Activated effector memory CD4-positive, alpha-beta T cell treated with Interleukin-2 at 50 U/mL for 16 hours (primary cell): ENCODE measurements at places on chromosomes 12 and 14.

DNA sequence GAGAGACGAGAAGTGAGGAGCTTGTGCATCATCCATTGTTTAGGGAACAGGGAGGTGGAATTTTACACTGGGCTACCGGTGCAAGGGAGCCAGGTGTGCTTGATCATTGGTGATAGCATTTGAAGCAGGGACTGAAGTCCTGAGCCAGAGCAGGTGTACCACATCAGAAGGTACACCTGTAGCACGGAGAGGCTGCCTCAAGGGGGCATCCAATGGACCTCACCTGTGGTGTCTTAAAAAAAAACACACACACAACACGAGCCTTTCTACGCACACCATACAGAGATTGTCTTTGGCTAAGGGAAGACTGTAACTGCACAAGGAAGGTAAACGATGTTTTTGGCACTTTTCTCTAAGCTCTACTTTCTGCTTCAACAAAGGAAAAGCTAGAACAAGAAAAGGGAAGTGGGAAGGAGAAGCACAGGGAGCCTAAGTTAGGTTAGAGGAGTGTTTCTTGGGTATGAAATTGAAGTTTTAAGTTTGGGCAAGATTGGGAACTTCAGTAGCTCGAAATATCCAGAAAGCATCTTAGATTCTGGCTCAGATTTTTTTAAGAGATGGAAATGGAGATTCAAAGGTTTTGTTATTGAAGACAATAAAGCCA is 334.3 kb upstream of the FBXO33 start:
- no peak for DNase-seq

DNA sequence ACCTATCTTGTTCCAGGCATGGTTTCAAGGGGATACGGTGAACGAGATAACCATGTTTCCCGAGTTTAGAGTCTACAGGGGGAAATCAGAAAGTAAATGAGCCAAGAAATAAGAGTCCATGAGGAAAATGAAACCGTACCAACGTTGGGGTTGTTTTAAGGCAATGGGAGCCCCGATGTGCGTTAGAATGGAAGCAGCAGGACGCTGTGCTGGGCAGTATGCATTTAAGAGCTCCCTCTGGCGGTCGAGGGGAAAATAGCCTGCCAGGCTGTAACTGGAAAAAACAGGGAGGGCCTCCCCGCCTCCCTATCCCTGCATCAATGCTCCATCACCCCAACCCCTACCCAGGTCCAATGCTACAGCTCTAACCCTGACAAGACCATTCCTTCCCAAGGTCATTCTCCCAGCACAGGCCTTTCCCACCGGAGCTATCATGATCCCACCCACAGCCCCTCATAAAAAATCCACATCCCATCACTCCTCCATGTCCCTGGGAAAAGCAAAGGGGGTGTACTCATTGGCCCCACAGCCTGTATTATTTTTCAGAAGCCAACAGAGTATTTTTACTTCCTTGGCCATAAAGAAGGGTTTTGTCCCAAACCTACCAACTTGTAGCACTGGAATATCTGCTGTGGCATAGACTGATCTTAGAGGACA is 226.3 kb upstream of the NOS1 start:
- no peak for DNase-seq

DNA sequence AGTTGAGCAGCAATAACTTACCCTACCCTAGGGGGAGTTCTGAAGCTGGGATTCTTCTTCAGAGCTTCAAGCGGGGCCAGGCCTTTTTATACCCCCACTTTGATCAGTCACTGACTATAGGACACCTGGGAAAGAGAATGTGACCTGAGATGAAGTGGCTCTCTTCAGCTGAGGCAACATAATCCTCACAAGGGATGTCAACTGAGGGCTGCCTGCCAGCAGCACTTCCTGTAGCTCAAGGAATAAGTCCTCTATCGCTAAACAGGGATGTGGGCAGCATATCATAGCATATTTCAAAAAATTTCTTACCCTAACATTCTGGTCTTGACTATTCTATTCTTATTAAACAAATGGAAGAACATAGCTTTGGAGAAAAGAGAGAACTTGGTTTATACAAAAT is 17.4 kb downstream of the LGALS3 start:
- no peak for DNase-seq

GRCh38 chr12:10363914-10364814 is 25.7 kb downstream of the KLRK1 start:
- peak; percentile 20 for DNase-seq

- DNase-seq: no peak
Observed at GRCh38 chr12:65372574-65372973, 94.1 kb downstream of the MSRB3 start.

- no peak for DNase-seq
Observed at GRCh38 chr14:27410981-27411380, 813.1 kb upstream of the NOVA1 start.

DNA sequence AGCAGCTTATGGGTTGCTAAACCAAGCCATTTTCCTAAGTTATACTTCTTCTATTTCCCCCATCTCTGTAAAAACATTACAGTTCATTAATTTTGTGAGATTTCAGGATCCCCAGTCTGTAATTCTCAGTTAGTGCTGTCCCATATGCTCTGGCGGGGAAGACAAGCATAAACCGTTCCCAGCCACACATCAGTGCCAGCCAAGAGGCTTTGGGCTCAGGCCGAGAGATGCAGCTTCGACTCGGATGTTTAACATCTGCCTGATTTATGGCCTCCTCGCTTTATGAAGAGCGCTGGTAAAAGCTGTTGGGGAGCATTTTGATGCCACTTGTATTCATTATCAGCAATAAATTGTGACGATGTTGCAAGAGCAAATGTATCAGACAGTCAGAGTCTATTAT is 349.1 kb upstream of the CCDC196 start:
- DNase-seq: no peak

DNA sequence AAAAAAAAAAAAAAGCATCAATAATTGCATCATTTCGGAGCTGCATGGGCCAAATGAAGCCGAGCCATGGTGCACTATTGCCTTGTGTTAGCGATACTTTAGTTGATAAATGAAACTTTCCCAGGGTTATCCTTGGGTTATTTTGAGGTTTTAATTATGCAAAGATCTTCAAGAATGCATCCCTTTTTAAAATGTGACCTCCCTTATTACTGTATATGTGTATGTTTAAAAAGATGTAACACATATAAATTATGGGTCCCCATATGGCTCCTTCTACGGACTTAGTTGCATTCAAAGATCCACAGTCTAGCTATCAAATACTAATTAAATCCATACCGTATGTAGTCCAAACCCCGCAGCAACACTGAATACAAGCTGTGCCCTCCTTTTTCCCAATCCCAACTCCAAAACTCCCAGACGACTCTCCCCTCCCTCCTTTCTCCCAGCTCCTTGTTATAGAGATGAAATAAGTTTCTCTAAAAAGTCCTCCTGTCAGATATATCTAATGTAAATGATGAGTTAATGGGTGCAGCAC is 129.3 kb upstream of the MAP1LC3B2 start:
- DNase-seq: no peak
